ENCODE measurements at places on chromosomes 3 and 15.

- DNase-seq = no peak
Observed at GRCh38 chr3:24139463-24140412, 194.7 kb downstream of the NR1D2 start.

GRCh38 chr3:148223266-148223665, 474.4 kb upstream of the AGTR1 start:
- DNase-seq = no peak

GRCh38 chr3:134627831-134628230, 23.0 kb downstream of the KY start:
- no peak for DNase-seq

DNA sequence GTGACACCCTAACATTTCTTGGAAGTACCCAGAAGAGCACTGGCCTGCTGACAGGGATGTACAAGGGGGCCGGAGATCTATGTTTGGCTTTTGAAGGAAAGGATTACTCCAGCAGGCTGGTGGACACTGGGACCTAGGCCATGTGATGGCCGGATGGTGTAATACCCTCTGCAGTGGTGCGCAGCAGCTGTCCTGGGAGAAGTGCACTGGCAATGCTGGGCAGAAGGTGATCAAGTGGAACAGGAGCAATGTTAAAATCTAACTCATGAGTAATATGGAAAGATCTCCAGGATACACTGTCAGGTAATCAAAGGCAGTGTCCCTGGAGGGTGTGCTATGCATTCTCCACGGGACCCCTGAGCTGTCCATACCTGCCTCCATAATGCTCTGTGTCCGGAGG, 71.2 kb upstream of the POMGNT2 start:
- no peak for DNase-seq

GRCh38 chr3:97736928-97737327, 27.6 kb upstream of the ARL6 start:
- no peak for DNase-seq

GRCh38 chr15:63318344-63318743, 40.9 kb downstream of the APH1B start:
- DNase-seq = no peak

All from CD8-positive, alpha-beta T cell (primary cell).